ENCODE measurements at places on chromosomes 5 and 9.

- no peak for DNase-seq
Measured at GRCh38 chr5:159101685-159102084, 2.0 kb upstream of the EBF1 start.

DNA sequence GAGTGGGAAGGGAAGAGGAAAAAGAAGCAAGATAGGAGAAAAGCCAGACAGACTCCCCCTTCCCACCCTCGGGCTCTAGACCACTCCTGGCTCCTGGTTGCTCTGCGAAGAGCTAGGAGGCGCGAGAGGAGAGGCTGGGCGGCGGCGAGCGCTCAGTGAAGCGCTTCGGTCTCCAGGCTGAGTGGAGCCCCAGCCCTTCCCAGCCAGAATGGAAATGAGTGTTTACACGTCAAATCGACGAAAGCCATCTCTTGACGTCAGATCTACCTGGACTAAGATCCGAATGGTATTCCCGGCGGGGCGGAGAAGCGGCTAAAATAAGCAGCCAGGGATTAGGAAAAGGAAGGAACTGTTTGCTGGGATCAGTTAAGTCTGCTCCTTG lies at the start of gene PCSK1:
Gene PCSK1 (minus strand): TSS at position 183 of the 382 bp plus-strand sequence. CDS start 206 bp downstream, outside the sequence.
- peak; percentile 94 for DNase-seq

- no peak for DNase-seq
Measured at GRCh38 chr9:111965566-111966019, 69.0 kb downstream of the UGCG start.

DNA sequence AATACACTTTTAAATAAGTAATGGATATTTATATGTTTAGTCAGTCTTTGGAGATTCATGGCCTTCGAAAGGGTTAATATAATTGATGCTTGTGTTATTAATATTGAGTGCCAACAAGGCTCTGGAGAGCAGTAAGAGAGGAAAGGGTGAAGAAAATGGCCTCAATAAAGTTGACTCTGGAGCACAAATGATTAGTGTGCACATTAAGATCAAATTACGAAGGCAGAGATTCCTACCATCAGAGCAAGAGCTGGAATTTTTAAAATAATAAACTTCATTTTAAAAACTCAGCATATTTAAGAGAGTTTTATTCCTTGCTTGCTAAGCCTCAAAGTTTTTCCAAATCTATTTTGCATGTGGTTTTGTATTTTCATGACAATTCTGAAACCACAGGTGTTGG lies 14.8 kb downstream of the SLC44A1 start:
- no peak for DNase-seq

- no peak for DNase-seq
Measured at GRCh38 chr5:25688156-25688555, 1043.4 kb upstream of the CDH10 start.

- DNase-seq = no peak
Measured at GRCh38 chr5:45060724-45061123, 252.0 kb downstream of the MRPS30 start.

DNA sequence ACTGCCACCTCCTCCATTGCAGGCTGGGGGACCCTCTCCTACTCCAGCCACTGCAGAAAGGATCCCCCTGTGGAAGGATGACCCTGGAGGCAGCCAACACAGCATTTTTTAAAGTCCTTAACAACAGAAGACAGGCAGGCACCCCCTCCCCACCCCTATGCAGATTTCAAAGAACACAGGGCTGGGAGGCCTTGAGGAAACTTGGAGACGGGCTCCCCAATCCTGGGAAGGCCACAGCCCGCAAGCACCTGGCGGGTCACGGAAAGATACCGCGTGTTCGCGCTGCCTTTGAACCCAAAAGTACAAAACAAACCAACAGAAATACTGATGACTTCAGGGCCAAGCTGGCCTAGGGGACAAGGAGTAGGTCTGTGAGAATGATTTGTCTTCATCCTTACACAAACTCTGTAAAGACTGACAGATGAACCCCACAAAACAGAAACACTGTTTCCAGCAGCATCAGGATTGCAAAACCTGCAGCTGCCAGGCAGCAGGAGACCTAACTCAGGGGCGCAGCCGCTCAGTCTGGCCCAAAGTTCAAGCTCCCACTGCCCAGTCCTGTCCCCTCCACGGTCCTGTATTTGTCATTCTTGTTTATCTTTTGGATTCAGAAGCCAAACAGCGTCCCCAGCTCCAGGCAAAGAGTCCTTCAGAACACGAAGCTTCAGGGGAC lies 13.8 kb downstream of the VAV2 start:
- DNase-seq = no peak

GRCh38 chr9:7298123-7298522 lies 501.5 kb downstream of the DMAC1 start:
- DNase-seq = no peak

GRCh38 chr5:150618588-150619281 lies 21.7 kb upstream of the SYNPO start:
- DNase-seq = no peak

DNA sequence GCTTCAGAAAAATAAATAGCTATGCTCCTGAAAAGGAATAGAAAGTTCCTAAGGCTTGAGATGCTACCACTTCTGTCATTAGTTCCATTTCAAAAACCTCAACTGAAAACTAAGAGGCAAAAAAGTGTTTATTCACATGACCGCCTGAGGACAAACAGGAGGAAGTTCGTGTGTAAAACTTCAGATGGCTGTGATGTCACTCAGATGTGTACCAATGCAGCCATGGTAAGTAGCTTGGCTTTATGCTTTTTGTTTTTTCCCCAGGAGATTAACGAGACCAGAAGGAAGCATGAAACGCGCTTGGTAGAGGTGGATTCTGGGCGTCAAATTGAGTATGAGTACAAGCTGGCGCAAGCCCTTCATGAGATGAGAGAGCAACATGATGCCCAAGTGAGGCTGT lies 33.0 kb downstream of the LMNB1 start:
- DNase-seq = no peak

DNA sequence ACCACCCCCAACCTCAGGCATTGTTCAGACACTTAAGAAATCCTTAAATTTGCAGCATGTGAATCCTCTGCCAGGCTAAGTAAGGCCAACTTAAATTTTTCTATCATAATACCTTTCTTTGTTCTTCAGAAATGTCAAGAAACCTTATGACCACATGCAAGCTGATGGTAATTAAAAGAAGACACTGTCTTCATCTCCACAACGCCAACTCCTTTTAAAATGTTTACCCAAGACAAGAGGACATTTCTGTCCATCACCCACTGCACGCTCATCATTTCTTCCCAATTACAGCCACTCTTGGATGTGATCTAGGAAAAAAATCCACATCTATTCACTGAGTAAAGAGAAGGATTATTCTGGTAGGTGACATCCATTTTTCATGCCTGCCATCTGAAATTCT lies 6.1 kb upstream of the IFNK start:
- no peak for DNase-seq

DNA sequence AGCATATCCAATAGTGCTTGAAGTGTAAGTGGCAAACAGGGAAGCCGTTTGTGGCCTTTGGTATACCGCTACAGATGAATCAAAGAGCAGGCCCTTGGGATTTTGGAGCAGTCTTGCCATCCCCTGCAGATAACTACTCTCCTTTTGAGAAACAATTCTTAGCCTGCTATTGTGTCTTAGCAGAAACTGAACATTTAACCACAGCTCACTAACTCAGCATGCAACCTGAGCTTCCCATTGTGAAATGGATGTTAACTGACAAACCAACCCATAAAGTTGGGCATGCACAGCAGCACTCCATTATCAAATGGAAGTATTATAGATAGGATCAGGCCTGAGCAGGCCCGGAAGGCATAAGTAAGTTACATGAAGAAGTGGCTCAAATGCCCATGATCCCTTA lies 315.3 kb upstream of the PTGER4 start:
- no peak for DNase-seq

DNA sequence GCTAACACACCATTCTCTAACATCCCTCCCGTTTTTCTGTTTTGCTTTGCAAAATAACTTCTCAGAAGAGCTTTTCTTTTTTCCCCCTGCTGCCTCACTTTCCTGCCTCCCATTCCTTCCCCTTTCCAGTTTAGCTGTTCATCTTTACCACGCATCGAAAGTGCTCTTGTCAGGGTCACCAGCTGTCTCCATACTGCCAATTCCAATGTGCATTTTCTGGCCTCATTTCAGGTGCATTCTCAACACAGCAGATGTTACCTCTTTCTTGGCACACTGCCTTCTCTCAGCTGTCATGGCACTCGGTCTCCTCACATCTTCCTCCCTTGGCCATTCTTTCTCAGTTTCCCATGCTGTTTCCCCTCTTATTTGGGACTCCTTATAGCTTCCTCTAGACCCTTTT lies 9.5 kb downstream of the ARSK start:
- DNase-seq = no peak

DNA sequence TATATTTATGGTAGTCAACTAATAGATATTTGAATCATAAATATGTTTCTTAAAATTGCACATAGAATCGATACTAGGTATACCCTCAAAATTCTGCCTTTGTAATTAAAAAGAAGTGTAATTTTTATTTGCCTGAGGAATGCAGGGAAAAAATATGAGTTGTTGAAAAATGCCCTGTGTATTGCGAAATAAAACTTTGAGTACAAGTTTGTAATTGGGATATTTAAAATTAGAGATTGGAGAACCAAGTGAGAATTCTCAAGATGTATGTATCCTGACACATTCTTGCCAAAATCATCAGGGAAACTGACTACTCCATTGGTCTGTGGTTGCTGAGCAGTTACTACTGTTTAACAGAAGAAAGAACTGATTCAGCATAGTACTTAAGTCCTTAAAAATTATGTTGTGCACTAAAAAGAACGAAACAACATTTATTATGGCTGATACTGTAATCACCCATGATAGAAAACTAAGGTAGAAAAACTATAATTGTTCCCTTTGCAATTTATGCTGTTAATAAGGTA lies 36.0 kb downstream of the ST8SIA4 start:
- DNase-seq = no peak

DNA sequence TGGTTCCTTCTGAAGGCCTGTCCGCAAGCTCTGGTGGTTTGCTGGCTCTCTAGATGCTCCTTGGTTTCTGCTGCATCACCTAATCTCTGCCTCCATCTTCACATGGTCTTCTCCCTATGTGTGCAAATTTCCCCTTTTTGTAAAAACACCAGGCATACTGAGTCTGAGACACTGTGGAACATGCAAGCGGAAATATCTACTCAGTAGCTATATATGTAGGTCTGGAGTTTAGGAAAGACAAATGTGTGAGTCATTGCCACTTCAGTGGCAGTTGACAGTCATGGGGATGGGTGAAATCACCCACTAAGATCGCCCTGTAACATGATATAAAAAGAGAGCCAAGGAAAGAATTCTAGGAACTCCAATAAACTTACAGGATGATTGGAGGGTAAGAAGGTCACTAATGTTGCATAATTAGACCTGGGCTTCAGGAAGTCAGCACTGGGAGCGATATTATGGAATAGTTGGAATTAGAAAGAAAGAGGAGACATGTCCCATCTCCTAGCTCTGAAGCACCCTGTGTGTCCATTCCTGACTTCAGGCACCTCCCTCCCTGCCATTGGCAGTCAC lies 22.7 kb upstream of the UBLCP1 start:
- DNase-seq = no peak

GRCh38 chr5:156189628-156190027 lies 137.3 kb upstream of the SGCD start:
- DNase-seq = no peak

GRCh38 chr5:122896598-122897282 lies 51.3 kb downstream of the SNX24 start:
- DNase-seq = peak; percentile 45

DNA sequence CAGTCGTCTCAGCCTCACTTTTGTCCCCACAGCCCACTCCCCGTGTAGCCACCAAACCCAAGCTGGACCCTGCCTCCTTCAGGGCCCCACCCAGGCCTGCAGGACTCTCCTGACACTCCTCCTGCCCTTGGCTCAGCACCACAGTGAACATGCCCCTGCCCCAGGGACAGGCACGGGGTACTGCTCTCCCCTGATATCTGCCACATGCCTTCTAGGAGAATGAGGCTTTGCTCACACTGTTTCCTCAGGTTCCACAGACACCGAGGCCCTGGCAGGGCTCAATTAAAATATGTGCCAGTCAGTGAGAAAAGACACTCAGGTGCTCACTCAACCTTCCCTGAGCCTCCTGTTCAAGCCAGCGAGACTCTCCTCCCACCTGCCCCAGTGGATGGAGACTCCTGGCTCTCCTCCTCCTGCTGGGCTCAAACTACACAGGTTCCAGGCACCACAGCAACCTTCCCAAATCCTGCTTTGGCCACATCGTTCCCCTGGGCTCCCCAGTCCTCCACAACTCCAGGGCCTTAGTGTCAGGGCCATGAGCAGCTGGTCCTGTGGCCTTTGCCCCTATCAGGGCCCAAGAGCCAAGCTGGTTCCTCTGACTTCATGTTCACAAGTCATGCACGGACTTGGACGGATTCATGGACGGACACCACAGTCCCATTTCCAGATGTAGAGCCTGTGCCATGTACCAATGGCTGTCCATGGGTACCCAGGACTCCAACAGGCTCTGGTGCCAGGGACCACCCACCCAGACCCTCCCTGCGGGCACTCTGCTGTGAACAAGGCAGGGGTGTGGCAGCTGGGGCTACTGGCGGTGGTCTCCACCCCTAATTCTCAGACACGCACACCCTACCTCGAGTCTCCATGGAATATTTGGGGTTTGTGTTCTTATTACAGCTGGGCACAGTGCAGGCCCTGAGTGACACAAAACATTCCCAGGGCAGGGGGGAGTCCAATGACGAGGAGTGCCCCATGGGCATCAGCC lies 36.6 kb downstream of the BICD2 start:
- no peak for DNase-seq

GRCh38 chr5:33235824-33236223 lies 204.9 kb upstream of the TARS1 start:
- no peak for DNase-seq

DNA sequence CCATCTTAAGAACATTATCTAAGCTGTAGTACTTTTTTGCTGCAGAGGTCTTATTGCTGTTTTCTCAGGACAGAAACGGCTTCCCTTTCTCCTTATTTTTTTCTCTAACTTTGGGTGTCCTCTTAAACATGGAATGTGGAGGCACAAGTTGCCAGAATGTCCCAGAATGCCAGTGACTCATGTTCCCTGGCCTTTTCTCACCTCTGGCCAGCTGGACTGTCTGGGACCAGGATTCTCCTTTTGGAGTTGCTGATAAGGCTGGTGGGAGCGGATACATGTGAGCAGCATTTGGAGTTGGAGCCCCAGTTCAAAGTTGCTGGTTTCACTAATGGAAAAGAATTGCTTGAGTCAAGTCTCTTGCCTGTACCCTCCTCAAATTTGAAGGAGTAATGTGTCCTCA lies 112.8 kb downstream of the ARHGAP26 start:
- no peak for DNase-seq

DNA sequence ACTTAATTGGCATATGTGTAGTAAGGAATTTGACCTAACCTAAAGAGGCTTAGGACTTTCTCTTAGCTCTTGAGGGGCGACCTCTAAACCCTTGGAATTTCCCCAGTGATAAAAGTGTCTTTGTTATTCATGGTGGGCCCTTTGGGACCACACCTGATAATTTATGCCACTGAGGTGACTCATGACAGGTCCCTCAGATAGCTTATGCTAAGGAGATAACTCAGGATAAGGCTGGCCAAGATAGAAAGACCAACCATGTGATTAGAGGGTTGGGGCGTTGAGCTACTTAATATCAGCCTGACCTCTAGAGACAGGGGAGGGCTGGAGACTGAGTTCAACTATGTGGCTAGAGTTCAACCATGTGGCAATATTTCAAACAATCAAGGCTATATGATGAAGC lies 218.1 kb downstream of the AP3B1 start:
- DNase-seq = no peak
